Fibroblast of skin of right biceps (primary cell): ENCODE measurements at places on chromosomes 3 and 15.
A peak's percentile ranks its signal among the peaks of the same experiment; 100 is the strongest.

- DNase-seq: no peak
These were observed 32.9 kb upstream of the FBLN2 start for GRCh38 chr3:13515786-13516759.

DNA sequence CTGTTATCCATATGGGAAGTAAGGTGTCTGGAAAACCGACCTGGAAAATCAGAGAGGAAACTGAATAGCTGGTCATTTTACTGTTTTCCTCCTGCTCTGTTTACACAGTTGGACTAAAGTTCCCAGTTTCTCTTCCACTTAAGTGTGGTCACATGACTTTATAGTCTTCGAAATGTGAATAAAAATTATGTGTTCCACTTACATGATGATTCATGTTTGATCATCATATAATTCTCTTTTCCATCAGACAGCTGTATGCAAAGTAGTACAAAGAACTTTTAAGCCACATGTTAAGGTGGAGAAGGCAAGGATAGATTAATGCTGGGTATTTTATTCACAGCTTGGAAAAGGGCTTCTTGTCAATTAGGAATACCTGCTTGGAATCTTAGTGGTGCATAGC, 525.5 kb upstream of the BCHE start:
- no peak for DNase-seq

- DNase-seq: no peak
These were observed 40.0 kb upstream of the PLCL2 start for GRCh38 chr3:16844791-16845190.

DNA sequence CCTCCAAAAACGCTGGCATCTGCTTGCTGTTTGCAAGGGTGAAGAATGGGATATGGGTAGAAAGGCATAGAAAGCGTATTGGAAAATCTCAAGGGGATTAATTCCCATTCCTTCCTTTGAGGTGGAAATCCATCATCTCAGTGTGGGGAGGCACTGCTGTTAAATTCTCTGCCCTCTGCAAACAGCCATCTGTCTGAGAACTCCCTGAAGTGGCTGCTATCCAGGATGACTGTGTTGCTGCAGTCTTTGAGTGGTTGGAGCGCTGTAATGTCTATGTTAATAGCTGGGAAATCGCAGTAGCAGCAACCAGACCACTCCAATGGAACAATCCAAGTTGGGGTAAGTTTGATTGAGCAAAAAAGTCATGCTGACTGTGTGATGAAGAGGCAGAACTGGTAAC, 625.9 kb downstream of the NLGN1 start:
- DNase-seq: peak; percentile 17

GRCh38 chr15:39265261-39265660, 315.6 kb upstream of the THBS1 start:
- DNase-seq: peak; percentile 53

DNA sequence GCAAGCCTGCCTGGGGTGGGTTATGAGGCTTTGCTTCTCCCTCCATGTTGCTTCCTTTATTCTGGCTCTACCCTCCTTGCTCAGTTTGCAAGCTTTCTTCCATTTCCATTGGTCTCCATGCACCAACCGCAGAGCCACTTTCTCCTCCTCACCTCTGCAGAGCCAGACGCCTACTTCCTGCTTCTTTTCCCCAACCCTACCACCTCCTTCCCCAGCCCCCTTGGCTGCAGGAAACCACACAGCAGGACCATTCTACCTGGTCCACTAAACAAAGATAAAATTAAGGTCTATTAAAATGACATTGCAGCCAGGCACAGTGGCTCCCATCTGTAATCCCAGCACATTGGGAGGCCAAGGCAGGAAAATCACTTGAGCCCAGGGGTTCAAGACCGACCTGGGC, 10.0 kb upstream of the CAV3 start:
- no peak for DNase-seq

DNA sequence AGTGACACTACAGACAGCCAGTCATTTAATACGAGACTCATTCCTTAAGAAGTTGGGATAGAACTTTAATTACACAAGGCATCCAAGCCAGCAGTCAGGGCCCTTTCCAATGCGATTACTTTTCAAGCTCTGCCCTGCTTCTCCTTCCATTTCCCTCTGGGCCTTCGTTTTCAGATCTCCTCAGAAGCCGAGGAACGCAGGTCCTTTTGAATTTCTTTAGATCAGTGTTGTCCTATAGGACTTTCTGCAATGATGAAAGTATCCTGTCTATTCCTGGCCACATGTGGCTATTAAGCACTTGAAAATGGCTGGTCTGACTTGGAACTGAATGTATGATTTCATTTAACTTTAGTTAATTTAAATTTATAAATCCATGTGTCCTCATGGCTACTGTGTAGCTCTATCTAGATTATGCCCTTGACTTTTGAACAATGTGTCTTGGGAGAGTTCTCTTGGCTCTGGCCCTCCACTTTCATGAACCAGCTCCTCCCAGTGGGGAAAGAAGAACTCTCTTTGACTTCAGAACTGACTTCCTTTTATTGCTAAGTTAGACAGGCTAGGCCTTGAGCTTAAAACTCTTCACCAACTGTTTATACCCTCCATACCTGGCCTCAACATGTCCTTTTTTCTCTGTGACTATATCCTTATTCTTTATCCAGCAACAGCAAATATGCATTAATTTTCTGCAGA, 22.6 kb downstream of the TGFBR2 start:
- DNase-seq: no peak

- DNase-seq: no peak
These were observed 78.4 kb downstream of the B3GNT5 start for GRCh38 chr3:183331498-183331897.

- no peak for DNase-seq
These were observed 108.2 kb downstream of the ULK4 start for GRCh38 chr3:41853540-41854196.

- no peak for DNase-seq
These were observed 29.6 kb upstream of the SPTBN5 start for GRCh38 chr15:41923401-41923997.

GRCh38 chr3:17592956-17593355, 149.5 kb downstream of the TBC1D5 start:
- DNase-seq: no peak

- no peak for DNase-seq
These were observed 57.3 kb downstream of the LSM3 start for GRCh38 chr3:14235912-14236295.

- no peak for DNase-seq
These were observed 21.6 kb downstream of the NCBP2 start for GRCh38 chr3:196920733-196921132.

DNA sequence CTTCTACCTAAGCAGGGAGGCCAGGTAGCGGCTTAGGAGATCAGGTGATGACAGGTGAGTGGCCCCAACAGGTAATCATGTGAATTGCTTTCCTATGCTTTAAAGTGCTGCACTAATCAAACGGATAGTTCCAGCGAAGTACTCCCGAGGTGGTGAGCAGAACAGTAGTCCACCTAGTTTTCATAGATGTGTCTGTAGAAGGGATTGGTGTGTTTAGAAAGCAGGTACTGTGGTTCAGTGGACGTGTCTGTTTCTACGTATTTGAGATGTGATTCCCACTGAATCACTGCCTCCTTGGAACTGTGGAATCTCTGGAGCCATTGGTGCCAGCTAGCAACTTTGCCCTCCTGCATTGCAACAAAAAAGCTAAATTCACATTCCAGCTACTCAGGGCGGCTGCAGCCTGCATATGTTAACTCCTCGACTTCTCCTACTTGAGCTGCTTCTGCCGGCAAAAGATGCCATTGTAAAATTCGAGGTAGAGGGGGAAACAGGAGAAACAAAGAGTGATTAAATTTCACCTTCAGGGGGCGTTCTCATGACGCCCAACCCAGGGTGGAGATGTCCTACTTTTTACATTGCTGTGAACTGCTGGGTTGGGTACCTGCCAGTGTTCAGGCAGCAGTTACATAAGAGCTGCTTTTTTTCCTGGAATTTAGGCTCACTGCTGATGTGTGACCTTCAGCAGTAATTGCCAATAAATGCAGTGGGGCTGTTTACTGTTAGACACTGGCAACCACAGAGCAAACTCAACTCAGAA, 227.3 kb downstream of the ITPR1 start:
- peak; percentile 82 for DNase-seq

- no peak for DNase-seq
These were observed 15.9 kb downstream of the CD200R1 start for GRCh38 chr3:112958811-112959560.

GRCh38 chr3:169694117-169694516, 30.6 kb upstream of the MECOM start:
- DNase-seq: no peak

GRCh38 chr3:179348325-179349013, 960 bp downstream of the MFN1 start:
- no peak for DNase-seq

- DNase-seq: no peak
These were observed 36.9 kb downstream of the TSPAN3 start for GRCh38 chr15:77033729-77034671.

DNA sequence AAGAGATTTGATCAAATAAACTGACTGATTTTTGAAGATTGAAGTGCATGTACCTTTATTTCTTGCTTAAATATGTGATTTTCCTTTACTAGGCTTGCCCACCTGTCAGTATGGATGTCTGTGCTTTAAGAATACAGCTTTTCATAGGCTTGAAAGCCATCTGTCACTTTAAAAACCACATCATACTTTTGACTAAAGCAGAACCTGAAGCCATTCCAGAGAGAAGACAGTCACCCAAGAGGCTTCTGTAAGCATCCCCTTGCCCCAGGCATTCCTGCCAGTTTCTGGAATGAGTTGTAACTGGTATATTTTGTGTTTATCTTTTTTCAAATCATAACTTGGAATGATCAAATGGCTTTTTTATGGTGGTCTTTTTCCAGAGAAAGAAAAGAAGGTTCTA, 24.0 kb downstream of the HPS3 start:
- DNase-seq: no peak

GRCh38 chr3:157499342-157499963, 3.8 kb downstream of the VEPH1 start:
- DNase-seq: peak; percentile 23

GRCh38 chr3:136835813-136836510, 17.0 kb downstream of the SLC35G2 start:
- DNase-seq: peak; percentile 26

DNA sequence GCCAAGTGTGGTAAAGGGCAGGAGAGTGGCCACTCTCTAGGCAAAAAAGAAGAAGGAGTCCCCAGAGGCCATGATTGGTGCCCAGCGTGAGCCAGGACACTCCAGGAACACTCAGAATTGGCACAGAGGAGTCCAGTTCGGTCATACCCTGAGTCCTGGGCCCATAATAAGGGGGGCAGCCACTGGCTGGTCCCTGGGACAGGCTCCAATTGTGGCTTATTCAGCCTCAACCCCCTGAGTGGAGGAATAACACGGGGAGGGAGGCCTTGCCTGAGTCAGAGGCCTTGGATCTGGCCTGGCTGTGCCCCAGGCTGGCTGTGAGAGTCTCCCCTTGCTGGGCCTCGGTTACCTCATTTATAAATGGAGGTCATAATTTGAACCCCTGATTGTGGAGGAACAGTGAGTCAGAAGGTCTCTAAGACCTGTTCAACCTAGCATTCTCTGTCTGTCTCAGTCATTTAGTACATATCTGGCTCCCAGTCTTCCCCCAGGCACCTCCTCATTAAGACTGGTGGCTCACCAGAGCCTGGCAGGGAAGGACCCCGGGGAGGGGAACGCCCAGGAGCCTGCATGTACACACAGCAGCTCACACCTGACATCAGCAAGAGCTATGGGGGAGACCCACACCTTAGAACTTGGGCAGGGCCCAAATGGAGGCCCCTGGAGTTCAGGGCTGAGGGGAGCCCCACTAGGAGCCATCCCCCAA, 95.9 kb upstream of the ATP2B2 start:
- no peak for DNase-seq

- no peak for DNase-seq
These were observed 37.4 kb upstream of the ARPP21 start for GRCh38 chr3:35601959-35602358.

GRCh38 chr3:166785876-166786275, 594.2 kb downstream of the ZBBX start:
- DNase-seq: peak; percentile 15

DNA sequence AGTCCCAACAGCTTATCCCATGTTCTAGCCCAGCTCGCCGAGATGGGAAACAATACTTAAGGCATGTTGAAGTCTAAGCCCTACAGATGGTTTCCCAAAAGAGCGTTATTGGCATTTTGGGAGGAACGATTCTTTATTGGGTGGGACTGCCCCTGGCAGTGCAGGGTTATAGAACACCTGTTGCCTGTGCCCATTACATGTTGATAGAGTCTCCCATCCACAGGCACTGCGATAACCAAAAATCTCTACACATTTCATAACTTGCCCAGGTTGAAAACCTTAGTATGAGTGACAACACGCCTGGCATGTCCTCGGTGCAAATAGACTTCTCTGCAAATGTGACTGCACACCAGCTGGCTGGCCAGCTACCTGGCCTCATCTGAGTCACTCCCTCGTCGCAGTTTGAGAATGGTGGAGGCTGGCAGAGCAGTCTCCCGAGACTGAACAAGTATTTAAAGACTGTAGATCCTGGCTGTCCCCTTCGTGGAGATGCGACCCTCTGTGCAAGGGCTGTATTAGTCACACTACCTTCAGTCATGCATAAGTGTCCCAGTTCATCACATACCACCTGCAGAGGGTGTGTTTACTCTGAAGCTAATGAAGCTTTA, 18.7 kb downstream of the ZNF80 start:
- no peak for DNase-seq

GRCh38 chr3:9846931-9847488, 3.2 kb upstream of the RPUSD3 start:
- DNase-seq: no peak

DNA sequence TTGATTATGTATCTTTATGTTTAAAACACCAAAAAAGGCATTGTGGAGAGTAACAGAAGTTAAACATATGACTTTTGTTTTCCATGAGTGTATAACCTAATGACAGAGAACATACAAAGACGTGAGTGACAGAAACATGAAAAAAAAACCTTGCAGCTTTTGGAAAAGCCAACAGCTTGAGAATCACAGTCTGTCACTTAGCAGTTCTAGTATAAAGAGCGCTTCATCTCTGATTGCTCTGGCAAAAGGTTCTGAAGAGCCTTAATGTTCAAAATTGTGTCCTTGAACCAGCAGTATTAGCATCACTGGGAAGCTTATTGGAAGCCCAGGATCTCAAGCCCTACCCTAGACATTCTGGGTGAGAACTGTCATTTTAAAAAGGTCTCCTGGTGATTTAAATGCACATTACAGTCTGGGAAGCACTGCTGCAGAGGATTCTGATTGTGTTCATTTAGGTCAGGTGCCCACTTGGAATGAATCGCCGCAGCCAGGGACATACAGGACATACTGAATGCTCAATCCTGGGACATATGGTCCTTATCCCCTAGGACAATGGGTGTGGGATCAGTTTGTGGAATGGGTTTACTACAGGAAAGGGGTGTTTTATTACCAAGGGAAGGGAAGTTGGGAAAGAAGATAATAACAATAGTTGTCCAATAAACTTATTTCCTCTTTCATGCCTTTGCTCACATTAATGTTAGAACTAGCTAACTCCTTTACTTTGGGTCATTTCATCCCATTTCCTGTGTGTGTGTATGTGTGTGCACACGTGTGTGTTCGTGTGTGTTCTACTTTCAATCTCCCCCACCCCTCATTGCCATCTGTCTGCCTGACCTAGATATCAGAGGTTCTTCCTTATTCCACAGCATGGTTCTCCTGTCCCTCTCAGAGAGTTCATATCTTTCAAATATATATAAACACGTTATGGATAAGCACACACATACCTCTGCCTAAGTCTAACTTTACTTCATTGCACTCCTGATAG, 55.0 kb downstream of the LRRC49 start:
- DNase-seq: no peak
